ENCODE measurements at places on chromosomes 13 and 19.

GRCh38 chr13:29674532-29674931 lies 79.0 kb upstream of the SLC7A1 start:
- no peak for DNase-seq

- no peak for DNase-seq
Observed at GRCh38 chr13:70353096-70353495, 244.8 kb upstream of the KLHL1 start.

- DNase-seq, result no peak
Observed at GRCh38 chr13:23140492-23140891, 40.3 kb upstream of the SGCG start.

DNA sequence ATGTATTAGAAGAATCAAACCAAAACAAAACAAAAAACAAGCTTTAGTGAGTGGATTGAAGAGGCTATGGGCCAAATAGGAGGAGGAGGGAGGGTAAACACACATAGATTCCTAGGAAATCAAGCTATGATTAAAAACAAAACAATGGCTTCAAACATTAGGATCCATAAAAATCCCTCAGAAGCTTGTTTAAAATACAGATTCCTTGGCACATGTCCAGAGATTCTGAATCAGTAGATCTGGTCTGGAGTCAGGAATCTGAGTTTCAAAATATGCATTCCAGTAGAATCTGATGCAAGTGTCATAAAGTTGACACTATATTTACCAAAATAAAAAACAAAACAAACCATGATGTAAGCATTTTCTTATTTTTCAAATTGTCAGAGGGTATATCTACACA lies 692.8 kb upstream of the SGCG start:
- no peak for DNase-seq

DNA sequence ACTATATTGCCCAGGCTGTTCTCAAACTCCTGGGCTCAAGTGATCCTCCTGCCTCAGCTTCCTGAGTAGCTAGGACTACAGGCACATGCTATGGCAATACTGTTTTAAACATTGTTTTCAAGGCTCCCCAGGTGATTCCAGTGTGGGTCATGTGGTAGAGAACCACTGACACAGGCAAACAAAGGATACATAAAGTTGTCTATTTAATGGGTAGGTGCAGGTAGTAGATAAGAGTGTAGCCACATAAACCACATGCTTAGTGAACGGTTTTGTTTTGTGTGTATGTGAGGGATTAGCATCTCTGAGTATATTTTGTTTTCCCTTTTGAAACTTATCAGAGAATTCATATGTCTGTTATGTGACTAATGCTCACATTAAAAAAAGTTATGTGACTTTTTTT lies 36.7 kb downstream of the USPL1 start:
- no peak for DNase-seq

- no peak for DNase-seq
Observed at GRCh38 chr19:5079071-5079774, 110.3 kb downstream of the KDM4B start.

GRCh38 chr13:51832471-51833152 lies 12.4 kb downstream of the TMEM272 start:
- DNase-seq, result peak; percentile 26

DNA sequence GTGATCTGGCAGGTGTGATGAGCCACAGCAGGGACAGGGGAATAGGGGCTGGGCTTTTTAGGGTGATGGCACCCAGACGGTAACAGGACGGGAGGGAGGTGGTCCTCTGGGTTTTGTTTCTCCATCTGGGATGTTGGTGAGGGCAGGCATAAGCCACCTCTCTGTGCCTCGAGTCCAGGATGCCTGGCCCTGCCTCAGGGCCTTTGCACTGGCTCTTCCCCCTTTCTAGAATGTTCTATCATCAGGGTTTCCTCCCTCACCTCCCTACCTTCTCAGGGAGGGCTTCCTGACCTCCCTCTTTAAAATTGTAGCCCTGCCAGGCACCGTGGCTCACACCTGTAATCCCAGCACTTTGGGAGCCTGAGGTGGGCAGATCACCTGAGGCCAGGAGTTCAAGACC lies 6.6 kb downstream of the CERS4 start:
- DNase-seq, result no peak

DNA sequence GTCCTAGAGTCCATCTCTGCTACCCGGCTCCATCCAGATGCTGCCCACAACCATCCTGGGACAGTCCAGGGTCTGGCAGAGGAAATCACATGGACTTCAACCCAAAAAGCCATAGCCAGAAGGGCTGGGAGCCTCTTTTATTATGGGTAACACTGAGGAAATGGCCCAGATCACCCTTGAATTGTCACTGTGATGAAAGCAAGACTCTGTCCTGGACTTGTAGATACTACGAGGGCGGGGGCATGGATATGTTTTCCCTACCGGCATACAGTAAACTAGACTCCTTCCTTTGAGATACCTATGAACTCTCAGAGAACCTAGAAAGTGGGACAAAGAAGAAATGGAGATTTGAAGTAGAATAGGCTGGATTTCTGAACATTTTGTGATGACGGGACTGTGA lies 110.3 kb downstream of the LACC1 start:
- no peak for DNase-seq

- no peak for DNase-seq
Observed at GRCh38 chr13:109394311-109394988, 391.9 kb downstream of the IRS2 start.

- DNase-seq, result peak; percentile 6
Observed at GRCh38 chr13:95300625-95301182, 547 bp downstream of the ABCC4 start.

- DNase-seq, result no peak
Observed at GRCh38 chr13:106034201-106034600, 501.3 kb downstream of the EFNB2 start.

GRCh38 chr19:5094768-5095567 lies 126.1 kb downstream of the KDM4B start:
- DNase-seq, result no peak

DNA sequence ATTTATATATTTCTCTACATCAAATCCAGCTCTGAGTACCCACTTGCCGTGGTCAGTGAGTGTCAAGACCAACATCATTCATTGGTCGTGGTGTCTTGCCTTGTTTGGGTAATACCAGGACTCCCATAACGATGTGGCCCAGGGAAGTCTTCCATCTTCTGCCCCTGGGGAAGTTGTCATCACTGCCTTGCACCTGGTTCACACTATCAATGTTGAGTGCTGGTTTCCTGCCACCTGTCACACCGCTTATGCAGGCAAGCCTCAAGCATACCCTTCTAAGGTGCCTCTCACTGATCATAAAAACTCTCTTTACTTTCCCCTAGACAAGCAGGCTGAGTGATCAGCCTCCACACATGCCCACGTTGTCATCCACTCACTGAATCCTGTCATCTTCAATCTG lies 382.4 kb downstream of the KCTD12 start:
- no peak for DNase-seq

DNA sequence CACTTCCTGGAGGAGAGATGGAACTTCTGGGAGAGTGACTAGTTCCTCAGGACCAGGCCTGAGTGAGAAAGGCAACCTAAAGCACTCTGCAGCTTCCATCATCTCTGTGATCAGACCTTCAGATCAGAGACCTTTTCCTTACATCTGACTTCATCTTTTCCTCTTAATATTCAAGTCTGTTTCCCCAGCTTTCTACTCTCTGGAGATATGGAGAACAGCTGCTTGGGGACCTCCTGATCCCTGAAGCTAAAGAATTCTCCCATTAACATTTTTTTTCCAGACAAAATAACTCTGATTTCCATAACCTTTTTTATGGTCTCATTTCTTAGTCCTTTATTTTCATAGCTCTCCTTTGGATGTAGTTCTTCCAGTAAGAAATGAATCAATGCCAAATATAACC lies 133.4 kb upstream of the FNDC3A start:
- no peak for DNase-seq

DNA sequence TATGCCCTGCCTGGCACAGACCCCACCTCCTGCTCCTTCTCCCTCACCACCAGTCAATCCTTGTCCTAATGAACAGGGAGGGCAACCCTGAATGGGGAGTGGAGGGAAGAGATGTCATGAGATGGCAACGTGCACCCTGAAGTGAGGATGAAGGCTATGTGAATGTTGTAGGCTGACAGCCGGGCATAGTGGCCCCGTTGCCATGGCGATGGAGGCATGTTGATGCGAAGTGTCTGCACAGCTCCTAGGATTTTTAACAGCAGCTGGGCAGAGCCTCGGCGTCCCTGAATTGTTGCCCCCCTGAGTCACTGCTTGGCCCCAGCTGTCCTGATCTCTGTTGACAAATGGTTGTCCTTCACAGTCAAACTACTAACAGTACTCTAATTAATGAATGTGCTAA lies 4.8 kb upstream of the ALOX5AP start:
- no peak for DNase-seq

DNA sequence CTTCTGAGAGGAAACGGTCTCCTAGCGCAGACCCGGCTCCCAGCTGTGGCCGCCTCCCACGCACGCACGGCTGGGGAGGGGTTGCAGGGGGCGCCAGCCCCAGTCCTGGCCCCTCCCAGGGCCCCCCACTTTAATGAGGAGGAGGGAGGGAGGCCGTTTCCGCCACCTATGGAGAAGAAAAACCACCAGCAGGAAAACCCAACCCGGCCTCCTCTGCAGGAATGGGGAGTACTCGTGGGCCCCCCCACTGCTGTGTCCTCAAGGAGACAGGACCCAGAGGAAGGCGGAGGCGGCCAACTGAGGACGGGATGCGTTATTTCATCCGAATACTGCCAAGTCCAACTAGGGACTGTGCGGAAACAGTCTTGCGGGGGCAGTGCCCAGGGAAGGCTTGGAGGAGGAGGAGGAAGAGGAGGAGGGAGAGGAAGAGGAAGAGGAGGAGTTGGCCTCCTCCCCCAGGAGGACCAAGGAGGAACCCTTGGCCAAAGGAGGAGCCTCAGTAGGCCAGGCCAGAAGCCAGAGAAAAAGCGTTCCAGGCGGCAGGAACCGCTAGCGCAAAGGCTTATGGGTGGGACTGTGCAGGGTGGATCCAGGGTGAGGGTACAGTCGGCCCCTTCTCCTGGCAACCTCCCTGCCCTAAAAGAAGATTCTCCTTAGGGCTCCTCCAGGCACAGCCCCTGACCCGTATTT lies 3.9 kb upstream of the SSBP4 start:
- no peak for DNase-seq

DNA sequence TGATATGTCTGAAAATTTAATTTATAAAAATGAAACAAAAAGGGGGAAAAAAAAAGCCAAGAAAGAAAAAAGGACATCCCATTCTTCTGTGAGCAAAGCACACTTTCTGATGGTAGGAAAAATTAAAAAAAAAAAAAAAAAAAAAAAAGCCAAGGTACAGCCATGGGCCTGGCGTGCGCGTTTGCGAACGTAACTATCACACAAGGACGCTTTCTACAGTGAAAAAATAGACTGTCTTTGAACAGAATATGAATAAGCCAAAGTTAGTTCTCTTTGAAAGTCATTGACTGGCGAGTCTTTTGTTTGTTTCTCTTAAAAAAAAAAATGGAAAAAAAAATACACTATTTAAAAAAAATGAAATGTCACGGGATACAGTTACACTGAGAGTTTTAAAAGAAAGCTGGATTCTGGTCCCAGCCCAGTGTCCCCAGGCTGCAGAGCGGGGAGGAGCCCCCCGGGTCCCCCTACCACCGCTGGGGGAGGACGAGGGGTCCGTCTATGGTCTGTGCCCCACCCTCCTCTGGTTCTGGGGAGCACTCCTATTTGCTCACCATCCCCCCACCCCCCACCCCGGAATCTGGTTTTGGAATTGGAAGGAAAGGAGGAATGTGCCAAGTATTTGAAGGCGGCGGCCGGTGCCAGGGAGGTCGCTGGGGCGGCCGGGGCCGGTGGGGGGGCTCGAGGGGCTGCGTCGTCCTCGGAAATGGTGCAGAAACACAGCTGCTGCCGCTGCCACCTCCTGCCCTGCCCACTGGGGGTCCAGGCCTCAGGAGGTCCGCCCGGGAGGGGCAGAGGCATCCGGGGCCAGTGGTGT lies 134.5 kb downstream of the PTPRS start:
- no peak for DNase-seq

DNA sequence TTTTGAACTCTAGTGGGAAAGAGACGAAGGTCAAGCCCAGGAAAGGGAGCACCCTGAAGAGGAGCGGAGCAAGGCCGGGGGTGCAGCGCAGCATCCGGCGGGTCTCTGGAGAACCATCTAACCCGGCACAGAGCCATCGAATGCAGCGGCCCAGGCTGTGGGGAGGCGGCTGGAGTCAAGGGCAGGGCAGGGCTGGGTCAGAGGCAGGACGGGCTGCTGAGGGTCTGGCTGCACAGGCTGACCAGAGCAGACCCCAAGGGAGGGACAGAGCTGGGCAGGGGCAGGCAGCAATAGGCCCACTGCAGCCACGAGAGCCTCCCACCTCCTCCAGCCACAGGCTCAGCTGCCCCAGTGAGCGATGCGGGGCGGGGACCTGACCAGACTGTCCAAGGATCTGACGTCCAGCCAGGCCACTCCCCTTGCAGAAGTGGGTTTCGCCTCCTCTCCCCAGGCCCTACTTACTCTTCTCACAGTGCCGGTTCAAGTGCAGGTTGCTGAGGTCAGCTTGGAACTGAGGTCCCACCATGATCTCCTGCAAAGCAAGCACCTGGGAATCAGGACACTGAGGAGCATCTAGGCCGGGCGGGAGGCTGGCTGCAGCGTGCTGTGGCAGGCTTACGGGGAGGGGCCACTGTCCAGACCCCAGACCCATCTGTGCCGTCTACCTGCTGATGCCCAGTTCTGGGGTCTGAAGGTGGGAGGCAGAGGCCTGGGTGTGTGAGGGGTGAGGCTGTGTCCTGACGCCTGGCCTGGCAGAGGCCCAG lies 19.2 kb downstream of the MIER2 start:
- no peak for DNase-seq

- no peak for DNase-seq
Observed at GRCh38 chr19:33482476-33482875, 39.1 kb downstream of the PEPD start.

GRCh38 chr19:17275441-17276175 lies 6.1 kb upstream of the ANKLE1 start:
- no peak for DNase-seq

GRCh38 chr19:42271861-42272534 lies 2.9 kb downstream of the CIC start:
- no peak for DNase-seq

DNA sequence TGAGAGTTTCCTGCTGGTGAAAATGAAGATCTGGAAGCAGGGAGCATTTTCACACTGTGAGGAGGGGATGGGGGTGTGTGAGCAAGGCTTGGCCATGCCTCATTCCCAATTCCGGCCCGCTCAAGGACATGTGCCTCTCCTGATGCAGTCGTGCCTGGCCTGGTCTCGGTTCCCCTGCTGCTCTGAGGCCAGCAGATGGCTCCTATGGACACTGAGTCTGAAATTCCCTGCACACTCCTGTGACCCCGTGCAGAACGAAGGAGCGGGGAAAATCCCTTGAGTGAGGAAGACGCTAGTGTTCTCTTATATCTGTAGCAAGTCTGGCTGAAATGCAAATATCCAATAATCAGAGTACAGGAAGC lies 363 bp upstream of the ZNF763 start:
- no peak for DNase-seq

DNA sequence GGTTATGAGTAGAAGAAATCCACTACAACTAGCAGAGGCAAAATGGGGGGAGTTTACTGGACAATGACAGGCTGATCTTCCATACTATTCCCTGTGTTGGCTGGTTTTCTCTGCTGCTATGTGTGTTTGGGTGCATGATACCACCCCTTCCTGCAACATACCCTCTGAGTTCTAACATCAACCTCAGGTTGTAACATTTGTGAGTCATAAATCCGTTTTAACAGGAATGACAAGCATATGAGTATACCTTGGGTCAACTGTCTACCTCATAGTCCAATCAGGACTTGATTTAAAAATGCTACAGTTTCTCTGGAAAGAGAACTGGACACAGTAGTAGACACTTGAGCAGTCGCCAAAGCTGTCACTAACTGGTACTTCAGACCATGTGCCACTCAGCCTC lies 422.9 kb downstream of the KCTD12 start:
- no peak for DNase-seq
